ENCODE measurements at places on chromosomes 7 and 10.

- no peak for DNase-seq
Observed at GRCh38 chr10:13701157-13701919, 114.6 kb downstream of the PRPF18 start.

GRCh38 chr7:41060796-41061195 lies 642.1 kb downstream of the INHBA start:
- DNase-seq: no peak

GRCh38 chr7:2819161-2819953 lies 24.8 kb downstream of the GNA12 start:
- DNase-seq: no peak

DNA sequence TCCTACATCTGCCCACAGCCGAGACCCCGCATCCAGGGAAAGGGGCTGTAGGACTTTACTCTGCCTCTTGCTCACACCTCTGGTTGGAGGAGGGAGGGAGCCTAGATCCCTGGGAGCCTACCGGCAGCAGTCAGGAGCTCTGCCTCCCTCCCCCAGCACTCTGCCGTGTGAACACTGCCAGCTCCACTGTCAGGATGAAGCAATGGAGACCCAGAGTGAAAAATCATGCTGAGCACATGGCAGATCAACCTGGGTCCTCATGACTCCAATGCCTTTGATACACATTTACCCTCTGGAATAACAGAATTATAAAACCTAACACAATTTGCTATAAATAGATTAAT lies 477.7 kb downstream of the TNS3 start:
- no peak for DNase-seq

DNA sequence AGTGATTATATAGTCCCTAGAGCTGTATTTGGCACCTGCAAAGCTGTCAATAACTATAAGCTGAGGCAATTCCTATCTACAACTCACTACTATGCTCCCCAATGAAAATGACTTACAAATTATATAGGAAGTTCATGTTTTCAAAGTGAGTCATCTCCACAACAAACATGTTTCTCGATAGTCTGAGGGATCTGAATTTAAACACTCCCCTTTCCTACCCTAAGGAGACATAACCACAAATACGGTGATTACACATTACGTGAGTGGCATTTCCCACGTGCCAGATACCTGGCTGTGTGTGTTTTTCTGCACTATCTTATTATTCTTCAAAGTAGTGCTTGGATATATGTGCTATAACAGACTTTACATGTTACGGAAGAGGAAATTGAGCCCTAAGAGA lies 122.5 kb upstream of the C1QL3 start:
- no peak for DNase-seq
